Activated T-helper 2 cell treated with anti-CD3 and anti-CD28 coated beads, Interferon-gamma antibody, Interleukin-2, Interleukin-4, amounts not matched to agents 10 μg/mL and 5 μg/mL and 100 μg/mL, durations not matched to agents 14 hours and 24 hours and 36 hours (primary cell): ENCODE measurements at places on chromosomes 12 and 14.

- no peaks in the 10 kb centered on the region for H3K36me3 ChIP-seq
- H3K4me3 ChIP-seq: no peak overlapping the region
- peaks cover 11% of the 10 kb centered on the region for H3K27me3 ChIP-seq
- DNase-seq: no peak
Observed at GRCh38 chr12:93970900-93971688, 177.3 kb upstream of the PLXNC1 start.

DNA sequence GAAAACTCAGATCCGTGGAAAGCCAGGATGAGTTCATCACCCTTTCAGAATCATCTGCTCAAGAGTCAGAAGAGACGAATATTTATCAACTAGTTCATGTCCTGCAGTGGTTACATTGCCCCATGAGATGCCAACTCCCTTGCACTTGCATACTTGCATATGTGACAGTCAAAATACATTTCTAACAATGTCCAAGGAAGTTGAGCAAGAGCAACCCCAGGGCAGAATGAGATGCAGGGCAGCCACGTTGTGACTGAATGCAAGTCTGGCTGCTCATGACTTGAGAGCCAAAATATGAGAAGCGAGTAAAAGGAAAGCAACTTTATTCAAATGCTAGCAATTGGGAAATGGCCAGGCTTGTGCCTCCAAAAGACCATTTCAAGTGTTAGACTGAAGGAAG lies 23.6 kb upstream of the UTP20 start:
- no peak for DNase-seq
- no peak overlapping the region for H3K4me3 ChIP-seq
- no peaks in the 10 kb centered on the region for H3K4me1 ChIP-seq
- no peak overlapping the region for H3K27ac ChIP-seq
- no peaks in the 10 kb centered on the region for H3K36me3 ChIP-seq

DNA sequence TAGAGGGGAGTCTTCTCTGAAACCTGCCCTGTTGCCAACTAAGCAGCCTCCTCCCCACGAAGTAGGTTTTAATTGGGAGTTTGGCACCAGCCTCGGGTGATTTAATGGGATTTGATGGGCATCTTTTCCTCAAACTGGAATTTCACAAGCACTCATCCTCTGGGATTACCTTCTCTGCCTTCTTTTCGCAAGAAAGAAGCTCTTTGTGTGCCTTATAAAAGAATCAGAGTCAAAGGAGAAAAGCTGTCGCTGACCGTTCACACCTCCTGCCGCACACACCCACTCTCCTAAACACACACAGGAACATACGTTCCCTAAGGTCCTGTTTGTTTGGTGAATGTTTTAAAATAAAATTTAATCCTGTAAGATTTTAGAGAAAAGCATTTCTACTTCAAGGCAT lies 84.0 kb downstream of the PRMT8 start:
- H3K4me3 ChIP-seq: no peak overlapping the region
- DNase-seq: no peak
- peaks cover 20% of the 10 kb centered on the region for H3K27me3 ChIP-seq
- H3K27ac ChIP-seq: no peak overlapping the region
- H3K36me3 ChIP-seq: no peaks in the 10 kb centered on the region
- no peaks in the 10 kb centered on the region for H3K4me1 ChIP-seq

- H3K27ac ChIP-seq: peak overlapping the region; percentile 64
- H3K4me1 ChIP-seq: peaks cover 56% of the 10 kb centered on the region
- peaks cover 13% of the 10 kb centered on the region for H3K36me3 ChIP-seq
- no peak for DNase-seq
Observed at GRCh38 chr12:75975702-75976101, 55.9 kb downstream of the PHLDA1 start.

DNA sequence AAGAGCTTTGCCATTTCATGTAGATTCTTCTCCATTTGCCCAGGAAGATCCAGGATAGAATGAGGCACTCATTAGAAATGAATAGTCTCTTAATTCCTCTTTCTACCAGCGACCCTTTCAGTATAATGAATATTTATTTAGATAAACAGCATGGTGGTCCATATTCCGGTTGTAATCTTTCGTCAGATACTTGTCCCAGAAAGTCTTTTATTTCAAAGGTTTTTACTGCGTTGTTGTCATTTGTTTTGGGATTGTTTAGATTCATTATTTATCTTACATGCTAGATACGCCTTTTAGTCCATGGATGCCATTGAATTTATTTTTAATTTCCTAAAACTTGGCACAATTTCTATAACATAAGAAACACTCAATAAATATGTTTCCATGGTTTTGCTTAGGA lies 139.7 kb upstream of the FLRT2 start:
- DNase-seq: no peak

GRCh38 chr12:80805106-80805505 lies 88.4 kb downstream of the MYF5 start:
- H3K27ac ChIP-seq: no peak overlapping the region
- peaks cover 2% of the 10 kb centered on the region for H3K4me1 ChIP-seq
- no peak overlapping the region for H3K4me3 ChIP-seq
- H3K27me3 ChIP-seq: no peaks in the 10 kb centered on the region
- no peaks in the 10 kb centered on the region for H3K36me3 ChIP-seq
- DNase-seq: no peak

- no peaks in the 10 kb centered on the region for H3K4me1 ChIP-seq
- no peak overlapping the region for H3K4me3 ChIP-seq
- no peaks in the 10 kb centered on the region for H3K36me3 ChIP-seq
- H3K27ac ChIP-seq: no peak overlapping the region
Observed at GRCh38 chr14:25237845-25238244, 187.9 kb upstream of the STXBP6 start.

DNA sequence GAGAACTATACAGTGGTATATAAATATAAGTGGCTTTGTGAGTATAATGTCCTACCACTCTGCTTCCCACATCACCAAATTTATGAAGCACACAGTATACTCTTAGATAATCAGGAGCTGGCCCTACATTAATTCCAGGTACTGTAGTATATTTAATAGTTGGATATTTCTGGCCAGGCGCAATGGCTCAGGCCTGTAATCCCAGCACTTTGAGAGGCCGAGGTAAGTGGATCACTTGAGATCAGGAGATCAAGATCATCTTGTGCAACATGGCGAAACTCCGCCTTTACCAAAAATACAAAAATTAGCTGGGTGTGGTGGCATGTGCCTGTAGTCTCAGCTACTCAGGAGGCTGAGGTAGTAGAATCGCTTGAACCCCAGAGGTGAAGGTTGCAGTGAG lies 104.0 kb downstream of the FOXA1 start:
- no peak overlapping the region for H3K4me3 ChIP-seq
- no peaks in the 10 kb centered on the region for H3K36me3 ChIP-seq
- no peak overlapping the region for H3K27ac ChIP-seq
- H3K4me1 ChIP-seq: no peaks in the 10 kb centered on the region
- DNase-seq: no peak
- no peaks in the 10 kb centered on the region for H3K27me3 ChIP-seq

GRCh38 chr12:120956579-120957300 lies 21.6 kb upstream of the HNF1A start:
- H3K4me3 ChIP-seq: no peak overlapping the region
- H3K27me3 ChIP-seq: no peaks in the 10 kb centered on the region
- no peaks in the 10 kb centered on the region for H3K36me3 ChIP-seq
- peaks cover 29% of the 10 kb centered on the region for H3K4me1 ChIP-seq
- no peak overlapping the region for H3K27ac ChIP-seq
- DNase-seq: no peak

- DNase-seq: no peak
- no peaks in the 10 kb centered on the region for H3K27me3 ChIP-seq
- no peak overlapping the region for H3K4me3 ChIP-seq
- H3K4me1 ChIP-seq: peaks cover 19% of the 10 kb centered on the region
Observed at GRCh38 chr12:113235976-113236375, 14.7 kb downstream of the TPCN1 start.

DNA sequence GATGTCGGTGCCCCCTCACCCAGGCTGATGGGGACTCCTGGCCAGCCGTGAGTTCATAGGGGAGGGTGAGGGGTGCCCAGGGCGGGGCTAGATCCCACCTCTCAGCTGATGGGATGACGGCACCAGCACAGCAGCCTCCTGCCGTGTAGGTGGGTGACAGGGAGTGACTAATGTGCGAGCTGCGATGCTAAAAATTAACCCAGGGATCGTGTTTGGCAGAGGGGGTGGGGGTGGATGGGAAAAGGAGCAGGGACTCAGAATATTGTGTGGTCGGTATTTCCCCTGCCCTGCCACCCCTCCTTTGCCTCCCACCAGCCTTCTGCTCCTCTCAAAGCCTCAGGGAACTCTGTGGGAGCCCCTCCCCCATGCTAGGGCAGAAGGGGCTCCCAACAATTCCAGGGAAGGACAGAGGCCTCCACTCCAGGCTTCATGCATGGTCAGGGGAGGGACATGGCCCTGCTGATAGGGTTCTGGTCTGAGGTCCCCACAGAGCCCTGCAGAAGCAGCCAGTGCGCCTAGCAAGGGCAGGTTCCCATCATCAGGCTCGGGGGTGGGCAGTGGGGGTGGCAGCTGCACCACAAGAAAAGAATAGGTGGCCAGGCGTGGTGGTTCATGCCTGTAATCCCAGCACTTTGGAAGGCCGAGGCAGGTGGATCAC lies 12.5 kb downstream of the TAMALIN start:
- no peak for DNase-seq
- H3K27ac ChIP-seq: no peak overlapping the region
- H3K4me3 ChIP-seq: no peak overlapping the region
- peaks cover 20% of the 10 kb centered on the region for H3K4me1 ChIP-seq
- no peaks in the 10 kb centered on the region for H3K36me3 ChIP-seq
- peaks cover 5% of the 10 kb centered on the region for H3K27me3 ChIP-seq

DNA sequence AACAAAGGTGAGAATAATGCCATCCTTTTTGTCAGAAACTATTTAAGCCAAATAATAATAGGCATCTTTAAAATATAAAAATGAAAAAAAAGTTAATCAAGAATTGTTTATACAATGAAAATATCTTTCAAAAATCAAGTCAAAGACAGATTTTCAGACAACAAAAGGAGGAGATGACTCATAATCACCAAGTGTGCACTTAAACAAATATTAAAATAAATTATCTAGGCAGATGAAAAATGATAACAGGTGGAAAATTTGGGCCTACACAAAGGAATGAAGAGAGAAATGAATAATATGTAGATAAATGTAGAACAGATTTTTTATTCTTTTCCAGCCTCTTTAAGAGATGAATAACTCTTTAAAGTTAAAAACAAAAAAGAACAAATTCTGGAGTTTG lies 250.0 kb upstream of the PLEKHG7 start:
- DNase-seq: no peak
- peaks cover 7% of the 10 kb centered on the region for H3K4me1 ChIP-seq
- H3K36me3 ChIP-seq: no peaks in the 10 kb centered on the region
- H3K27me3 ChIP-seq: no peaks in the 10 kb centered on the region
- H3K4me3 ChIP-seq: no peak overlapping the region

DNA sequence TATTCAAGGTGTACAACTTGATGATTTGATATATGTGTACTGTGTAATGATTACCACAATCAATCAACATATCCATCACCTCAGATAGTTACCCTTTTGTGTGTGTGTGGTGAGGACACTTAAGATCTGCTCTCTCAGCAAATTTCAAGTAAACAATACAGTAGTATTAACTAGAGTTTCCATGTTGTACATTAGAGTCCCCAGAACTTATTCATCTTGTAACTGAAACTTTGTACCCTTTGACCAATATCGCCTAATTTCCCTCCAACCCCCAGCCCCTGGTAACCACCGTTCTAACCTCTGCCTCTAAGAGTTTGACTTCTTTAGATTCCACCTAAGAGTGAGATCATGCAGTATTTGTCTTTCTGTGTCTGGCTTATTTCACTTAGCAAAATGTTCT lies 12.1 kb downstream of the ADCK1 start:
- no peaks in the 10 kb centered on the region for H3K27me3 ChIP-seq
- peaks cover 4% of the 10 kb centered on the region for H3K4me1 ChIP-seq

DNA sequence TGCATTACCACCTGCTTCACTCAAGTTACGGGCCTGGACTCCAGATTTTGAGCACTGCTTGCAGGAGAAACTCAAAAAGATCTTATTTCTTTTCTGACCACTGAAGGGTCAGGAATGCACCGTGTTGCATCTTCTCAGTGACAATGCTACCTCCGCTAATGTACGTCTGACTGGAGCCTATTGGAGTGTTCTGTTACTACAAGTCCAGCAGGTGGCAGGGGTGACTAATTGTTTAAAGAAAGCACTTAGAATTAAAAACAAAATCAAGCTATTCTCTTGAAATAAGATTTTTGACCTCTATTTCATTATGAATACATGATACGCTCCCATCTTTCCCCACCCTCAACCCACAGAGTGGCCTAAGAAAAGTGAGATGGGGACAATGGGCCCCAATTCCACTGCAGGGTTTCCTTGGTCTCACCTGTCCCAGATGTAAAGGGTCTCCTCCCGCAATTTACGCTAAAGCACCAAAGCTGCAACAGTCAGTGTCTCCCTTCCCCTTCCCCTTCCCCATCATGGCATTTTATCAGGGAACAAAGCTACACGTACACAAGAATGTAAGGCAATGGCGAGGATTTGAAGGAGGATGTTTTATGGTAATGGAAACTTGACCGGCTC lies 2.2 kb downstream of the TBPL2 start:
- H3K4me1 ChIP-seq: peaks cover 17% of the 10 kb centered on the region
- H3K27ac ChIP-seq: no peak overlapping the region
- H3K36me3 ChIP-seq: no peaks in the 10 kb centered on the region
- no peak for DNase-seq
- H3K27me3 ChIP-seq: peaks cover 7% of the 10 kb centered on the region

- H3K4me1 ChIP-seq: no peaks in the 10 kb centered on the region
- H3K27me3 ChIP-seq: no peaks in the 10 kb centered on the region
- no peak overlapping the region for H3K4me3 ChIP-seq
Observed at GRCh38 chr14:94971750-94972149, 185.6 kb downstream of the DICER1 start.

GRCh38 chr14:103517721-103518421 lies 4.8 kb downstream of the CKB start:
- no peaks in the 10 kb centered on the region for H3K36me3 ChIP-seq
- H3K27me3 ChIP-seq: peaks cover 2% of the 10 kb centered on the region
- no peak overlapping the region for H3K4me3 ChIP-seq
- H3K4me1 ChIP-seq: peaks cover 4% of the 10 kb centered on the region
- DNase-seq: no peak
- no peak overlapping the region for H3K27ac ChIP-seq

DNA sequence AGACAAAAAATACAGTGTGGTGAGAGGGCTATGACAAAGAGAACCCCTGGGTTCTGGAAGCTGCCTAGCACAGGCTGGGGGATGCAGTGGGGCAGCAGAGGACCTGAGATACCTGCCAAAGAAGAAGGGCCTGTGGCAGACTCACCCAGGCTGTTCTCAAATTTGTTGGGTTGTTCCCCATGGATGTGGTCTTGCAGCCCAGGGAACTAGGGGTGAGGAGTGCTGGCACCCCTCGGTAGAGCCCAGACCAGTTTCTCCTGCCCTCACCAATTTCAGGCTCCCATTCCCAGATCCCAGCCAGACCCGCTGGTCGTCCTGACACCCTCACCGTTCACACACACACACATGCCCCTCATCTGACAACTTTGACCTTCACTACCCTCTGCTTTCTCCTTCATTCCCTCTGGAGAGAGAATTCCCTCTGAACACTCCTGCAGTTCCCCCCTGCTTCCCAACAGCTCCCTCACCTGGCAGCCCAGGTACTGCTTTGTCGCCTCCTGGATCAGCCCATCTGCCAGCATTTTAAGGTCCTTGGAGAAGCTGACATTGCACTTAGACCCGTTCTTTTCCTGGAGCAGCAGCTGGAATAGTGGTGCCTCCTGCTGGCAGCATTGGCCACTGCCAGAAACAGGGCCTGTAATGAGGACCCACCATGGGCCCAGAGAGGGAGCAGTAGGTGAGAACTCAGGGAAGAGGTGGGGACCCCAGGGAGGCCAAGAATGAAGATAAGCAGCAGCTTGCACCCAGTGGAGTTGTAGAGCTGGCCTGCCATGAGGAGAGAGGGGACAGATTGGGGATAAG lies 5.9 kb upstream of the GDF11 start:
- H3K4me3 ChIP-seq: peak overlapping the region; percentile 69
- H3K27ac ChIP-seq: peak overlapping the region; percentile 74
- no peaks in the 10 kb centered on the region for H3K36me3 ChIP-seq
- no peaks in the 10 kb centered on the region for H3K27me3 ChIP-seq
- peak; percentile 45 for DNase-seq
